ENCODE measurements at places on chromosomes 12 and 14. TPM values are rescaled to one million over a fixed set of nuclear protein-coding genes. Genes with fewer than 3 reads are reported as not detected.

Gene ZC3H14
- 80.6 TPM for total RNA-seq

Gene CEBPE
- 0.31 TPM for total RNA-seq

Gene AQP2
- not detected for total RNA-seq

Gene IL26
- not detected for total RNA-seq

Data from occipital lobe (tissue), 3 donors.